ENCODE measurements at places on chromosomes 16 and 17. TPM values are rescaled to one million over a fixed set of nuclear protein-coding genes. Genes with fewer than 3 reads are reported as not detected.

TMC8 gene
- total RNA-seq = 133 TPM

MIS12 gene
- total RNA-seq = 44.3 TPM

KCNH4 gene
- 0.44 TPM for total RNA-seq

ARL5C gene
- not detected for total RNA-seq

C17orf78 gene
- not detected for total RNA-seq

HSD17B1 gene
- total RNA-seq = 0.25 TPM

ERBB2 gene
- total RNA-seq = 3.8 TPM

DNA sequence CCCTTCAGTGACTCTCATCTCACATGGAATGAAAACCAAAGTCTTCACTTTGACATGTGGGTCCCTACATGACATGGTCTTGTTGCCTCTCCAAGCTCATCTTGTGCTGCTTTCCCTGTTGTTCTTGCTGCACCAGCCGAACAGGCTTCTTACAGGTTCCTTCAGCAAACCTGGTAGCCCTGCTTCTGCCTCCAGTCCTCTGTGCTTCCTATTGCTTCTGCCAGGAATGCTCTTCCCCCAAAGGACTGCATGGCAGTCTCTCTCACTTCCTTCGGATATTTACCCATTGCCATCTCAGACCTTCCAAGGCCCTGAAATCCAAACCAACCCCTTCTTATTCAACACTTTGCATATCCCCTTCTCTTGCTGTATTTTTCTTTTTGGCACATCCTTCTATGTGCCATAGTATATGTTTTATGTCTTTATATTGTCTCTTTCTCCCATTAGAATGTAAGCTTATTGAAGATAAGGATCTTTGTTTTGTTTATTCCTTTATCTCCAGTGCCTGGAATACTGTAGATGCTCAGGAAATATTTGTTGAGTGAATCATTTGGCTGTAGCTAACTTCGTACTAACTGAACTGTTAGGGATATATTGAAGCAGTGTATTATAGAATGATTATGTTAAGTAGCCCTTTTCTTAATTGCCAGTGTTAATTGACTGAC lies 57.9 kb upstream of the SLC12A3 start:
- DNase-seq = no peak

DNA sequence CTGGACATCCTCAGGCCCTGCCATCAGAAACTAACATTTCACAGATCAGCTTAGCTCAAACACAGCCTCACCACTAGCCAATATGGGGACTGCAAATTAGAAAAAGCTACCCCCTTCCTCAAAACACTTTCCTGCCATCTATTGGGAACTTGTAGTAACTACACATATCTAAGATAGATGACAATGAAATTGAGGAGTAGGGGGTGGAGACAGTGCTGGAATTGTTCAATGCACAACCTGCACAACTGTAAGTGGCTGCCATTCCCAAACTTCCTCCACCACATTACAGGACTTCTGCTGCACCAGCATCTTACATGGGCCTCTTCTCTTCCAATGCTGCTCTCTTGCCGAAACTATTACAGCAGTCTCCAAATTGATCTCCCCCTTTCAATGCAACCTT lies 21.9 kb downstream of the AIPL1 start:
- no peak for DNase-seq

DNA sequence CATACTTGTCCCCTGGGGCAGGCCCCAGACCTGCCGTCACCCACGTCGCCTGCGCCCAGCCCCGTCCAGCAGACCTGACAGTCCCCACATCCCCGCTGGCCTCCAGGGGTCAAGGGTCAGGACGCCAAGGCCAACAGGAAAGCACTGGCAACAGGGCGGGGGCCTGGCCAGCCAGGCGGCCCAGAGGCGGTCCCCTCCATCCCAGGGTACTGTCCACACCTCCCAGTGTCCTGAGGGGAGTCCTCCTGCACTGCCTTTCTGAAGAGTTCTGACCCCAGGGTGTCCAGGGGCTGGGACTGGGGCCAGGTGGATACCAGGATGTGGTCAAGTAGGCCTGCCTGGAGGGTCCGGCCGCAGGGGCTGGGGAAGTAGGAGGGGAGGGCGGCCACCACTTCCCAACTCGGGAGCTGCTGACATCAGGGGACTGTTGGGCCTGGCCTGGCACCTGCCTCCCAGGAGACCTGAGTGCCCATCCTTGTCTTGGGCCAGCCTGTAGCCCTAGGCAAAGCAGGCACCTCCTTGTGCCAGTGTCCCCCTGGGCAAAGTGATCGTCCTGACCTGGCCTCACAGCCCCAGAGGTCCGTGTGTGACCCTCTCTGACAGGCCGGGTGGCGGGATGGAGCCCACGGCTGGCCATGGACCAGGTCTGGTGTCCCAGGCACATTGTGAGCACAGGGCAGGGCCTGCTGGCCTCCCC lies 6.7 kb upstream of the AXIN1 start:
- no peak for DNase-seq

GRCh38 chr17:7798839-7799238 lies 35.2 kb upstream of the KDM6B start:
- no peak for DNase-seq

DNA sequence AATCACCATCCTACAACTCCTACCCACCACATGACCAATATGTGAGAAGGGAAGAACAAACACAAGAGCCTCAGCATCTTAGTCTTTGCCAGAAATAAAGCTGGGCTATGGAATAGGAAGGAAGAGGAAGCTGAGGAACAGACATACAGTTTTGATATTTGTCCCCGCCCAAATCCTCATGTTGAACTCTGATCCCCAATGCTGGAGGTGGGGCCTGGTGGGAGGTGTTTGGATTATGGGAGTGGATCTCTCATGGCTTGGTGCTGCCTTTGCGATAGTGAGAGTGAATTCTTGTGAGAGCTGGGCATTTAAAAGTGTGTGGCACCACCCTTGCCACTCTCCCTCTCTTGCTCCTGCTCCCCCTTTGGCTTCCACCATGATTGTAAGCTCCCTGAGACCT lies 52.4 kb upstream of the NLK start:
- no peak for DNase-seq

DNA sequence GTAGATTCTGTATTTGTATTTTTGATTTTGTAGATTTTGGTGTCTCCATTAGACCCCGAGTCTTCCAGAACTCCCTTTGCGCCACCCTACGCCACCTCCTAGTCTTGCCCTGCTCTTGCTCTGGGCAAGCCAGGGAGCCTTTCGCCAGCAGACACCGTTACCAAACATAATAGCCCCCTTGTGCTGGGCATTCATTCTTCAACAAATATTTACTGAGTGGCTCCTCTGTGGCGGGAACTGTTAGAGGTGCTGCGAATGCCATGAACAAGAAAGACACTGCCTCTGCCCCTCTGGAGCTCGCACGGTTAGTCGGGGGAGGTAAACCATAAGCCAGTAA lies 841 bp upstream of the GPT2 start:
- no peak for DNase-seq
